ENCODE measurements at places on chromosomes 1 and 21.

GRCh38 chr1:243292117-243292516, 36.3 kb downstream of the SDCCAG8 start:
- DNase-seq, result no peak

GRCh38 chr1:234924450-234925355, 203.9 kb downstream of the TOMM20 start:
- no peak for DNase-seq

DNA sequence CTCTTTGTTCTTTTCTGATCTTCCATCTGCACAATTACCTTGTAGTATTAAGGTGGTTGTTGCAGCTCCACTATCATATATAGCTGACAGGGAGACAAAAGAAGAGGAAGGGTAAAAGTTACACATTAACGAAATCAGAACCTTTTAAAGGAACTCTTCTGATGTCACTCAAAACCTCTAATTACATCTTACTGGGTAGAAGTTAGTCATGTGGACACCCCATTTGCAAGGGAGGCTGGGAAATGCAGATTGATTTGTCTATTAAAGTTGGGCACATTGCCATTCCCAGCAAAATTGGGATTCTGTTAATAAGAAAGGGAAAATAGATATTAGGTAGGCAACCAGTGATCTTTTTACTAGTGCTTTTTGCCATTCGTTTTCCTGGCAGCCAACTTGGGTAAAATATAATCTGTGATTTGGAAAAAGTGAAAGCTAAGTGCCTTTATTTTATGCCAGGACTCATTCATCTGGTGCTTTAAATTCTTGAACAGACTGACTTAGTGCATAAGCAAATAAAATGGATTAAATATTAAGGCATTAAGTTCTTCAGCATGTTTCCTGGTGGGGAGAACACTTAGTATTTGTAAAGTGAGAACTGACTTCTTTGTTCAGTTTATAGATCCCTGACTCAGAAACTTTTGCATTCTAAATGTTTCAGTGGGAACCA, 71.3 kb downstream of the DNM3 start:
- no peak for DNase-seq

DNA sequence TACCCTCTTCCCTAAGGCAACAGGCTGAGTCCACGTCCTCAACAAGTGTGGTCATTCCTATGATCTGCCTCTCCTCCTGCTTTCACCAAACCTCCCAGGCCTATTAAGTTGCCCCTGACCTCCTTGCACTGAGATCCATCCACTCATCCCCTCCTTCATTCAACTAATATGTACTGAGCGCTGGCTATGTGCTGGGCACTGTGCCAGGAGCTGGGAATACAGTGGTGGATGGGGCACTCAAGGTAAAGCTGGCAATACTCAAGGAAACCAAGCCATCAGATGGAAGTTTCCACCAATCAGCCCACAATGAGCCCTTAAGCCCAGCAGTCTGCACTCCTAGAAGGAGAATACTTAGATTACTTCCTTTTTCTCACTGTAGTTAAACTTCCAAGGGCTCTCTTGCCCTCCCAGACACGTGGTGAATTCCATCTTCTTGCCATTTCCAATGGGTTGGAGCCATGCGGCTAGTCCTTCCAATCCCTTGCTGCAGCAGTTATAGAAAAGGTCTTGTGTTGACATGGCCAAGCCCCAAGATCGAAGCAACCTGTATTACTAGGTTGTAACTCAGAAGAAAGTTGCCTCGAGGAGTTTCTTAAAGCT, 279.9 kb upstream of the RUNX1 start:
- DNase-seq, result no peak

DNA sequence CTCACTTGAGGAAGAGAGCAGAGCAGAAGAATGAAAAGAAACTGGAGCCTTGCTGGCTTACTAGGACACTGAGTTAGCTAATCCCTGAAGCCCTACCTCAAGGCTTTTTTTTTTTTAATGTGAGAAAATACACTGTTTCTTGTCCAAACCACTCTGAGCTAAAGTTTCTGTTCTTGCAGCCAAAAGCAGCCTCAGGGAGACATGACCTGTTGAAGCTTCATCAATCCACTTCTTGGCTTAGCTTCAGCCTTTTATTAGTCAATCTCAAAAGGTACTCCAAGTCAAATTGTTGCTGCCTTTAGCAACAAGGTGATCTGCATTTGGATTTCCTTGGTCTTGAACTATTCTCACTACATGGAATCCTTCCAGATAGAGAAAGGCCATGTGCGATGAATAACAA, 33.7 kb downstream of the CCDC185 start:
- no peak for DNase-seq

GRCh38 chr21:45509566-45510465, 32.4 kb downstream of the SLC19A1 start:
- DNase-seq, result no peak

GRCh38 chr1:34779962-34780361, 1.1 kb upstream of the GJB3 start:
- no peak for DNase-seq

DNA sequence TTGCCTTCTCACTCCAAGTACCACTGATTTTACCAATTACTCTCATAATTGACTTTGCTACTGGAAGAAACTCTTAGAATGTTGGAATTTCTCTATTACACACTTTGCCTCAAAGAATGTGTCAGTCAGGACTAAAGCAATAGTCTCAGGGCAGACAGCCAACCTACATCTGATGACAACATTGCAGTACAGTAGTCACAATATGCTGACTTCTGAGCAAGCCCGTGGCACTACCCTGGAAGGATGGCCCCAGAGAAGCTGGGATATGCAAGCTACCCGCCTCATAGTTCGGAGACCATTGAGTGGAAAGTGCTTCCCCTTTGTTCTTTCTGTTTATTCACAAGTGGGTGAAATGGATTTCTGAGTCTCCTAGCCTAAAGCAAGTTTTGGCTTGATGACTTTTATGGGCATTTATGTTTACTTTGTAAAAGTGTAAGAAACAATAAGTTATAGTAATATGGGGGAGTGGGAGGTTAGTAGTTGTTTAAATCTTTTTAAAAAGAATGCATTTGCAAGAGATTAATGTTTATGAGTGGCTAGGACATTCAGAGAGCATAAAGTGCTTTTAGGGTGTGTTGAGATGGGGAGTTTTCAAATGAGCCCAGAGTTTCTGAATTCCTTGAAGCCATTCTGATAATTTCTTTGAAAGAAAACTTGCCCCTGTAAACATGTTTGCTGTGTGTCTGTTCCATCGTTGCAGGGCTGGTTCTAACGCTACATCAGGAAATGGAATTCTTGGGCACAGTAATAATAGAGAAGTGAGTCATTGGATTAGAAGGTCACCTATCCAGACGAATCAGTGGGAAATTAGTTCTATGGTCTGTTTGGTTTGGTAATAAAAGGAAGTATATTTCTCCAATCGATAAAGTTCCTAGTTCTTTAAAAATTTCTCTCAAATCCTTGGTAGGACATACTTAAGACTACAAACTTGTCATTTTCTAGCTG, 63.8 kb downstream of the LMO4 start:
- DNase-seq, result peak; percentile 91

- no peak for DNase-seq
These were observed 245.6 kb upstream of the HOOK1 start for GRCh38 chr1:59569198-59569597.

DNA sequence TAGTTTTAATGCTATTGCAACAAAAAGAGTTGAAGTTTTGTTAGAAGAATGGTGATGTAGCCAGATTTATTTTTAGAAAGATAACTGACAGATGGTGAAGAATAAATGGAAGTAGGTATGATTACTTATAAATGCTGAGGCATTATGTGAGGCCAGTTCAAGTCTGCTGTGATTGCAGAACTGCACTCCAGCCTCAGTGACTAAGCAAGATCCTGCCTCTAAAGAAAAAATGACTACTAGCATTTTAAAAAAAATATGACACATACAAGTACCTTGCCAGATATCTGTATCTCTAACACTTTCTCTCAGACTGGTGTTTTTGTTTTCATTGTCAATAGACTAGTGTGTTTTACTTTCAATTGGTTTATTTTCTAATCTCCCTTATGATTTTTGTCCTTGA, 1242.4 kb upstream of the ADGRL4 start:
- peak; percentile 9 for DNase-seq
